WTC11 (cell line): ENCODE measurements at places on chromosomes 6 and 20. TPM values are rescaled to one million over a fixed set of nuclear protein-coding genes. Genes with fewer than 3 reads are reported as not detected.

Gene SLC17A3
- total RNA-seq = not detected in 3 replicates

Gene OR2H1
- not detected in 3 replicates for total RNA-seq

Gene STX16
- 89.1 to 116 TPM (median 113 TPM) in 3 replicates for total RNA-seq

DNA sequence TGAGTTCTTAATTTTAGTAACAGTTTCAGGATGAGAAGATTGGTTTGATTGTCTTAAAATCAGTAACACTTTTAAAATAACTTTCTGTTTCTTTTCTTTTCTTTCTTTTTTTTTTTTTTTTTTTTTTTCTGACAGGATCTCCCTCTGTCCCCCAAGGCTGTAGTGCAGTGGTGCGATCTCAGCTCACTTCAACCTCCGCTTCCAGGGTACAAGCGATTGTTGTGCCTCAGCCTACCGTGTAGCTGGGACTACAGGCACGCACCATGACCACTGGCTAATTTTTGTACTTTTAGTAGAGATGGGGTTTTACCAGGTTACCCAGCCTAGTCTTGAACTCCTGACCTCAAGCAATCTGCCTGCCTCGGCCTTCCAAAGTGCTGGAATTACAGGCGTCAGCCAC is 33.7 kb upstream of the KCNQ5 start:
- no peak for DNase-seq

- no peak for DNase-seq
Measured at GRCh38 chr20:11754451-11754850, 163.2 kb upstream of the BTBD3 start.

DNA sequence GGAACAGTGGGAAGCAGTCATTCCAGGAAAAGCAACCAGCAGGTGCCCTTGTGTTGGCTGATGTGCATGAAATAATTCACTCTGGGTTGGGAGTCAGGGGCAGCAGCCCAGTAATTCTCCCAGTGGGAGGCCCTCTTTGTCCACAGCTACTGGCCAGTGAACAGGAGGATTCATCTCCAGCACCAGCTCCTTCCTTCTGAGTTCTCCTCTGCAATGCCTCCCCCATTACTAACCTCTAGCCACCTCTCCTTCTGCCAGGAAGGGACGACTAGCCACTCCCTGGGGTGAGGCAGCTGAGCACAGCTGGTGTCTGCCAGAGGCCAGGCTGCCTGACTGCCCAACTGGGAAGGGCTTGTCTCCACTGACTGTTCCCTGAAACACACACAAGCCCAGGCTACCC is 12.5 kb upstream of the R3HDML start:
- no peak for DNase-seq

DNA sequence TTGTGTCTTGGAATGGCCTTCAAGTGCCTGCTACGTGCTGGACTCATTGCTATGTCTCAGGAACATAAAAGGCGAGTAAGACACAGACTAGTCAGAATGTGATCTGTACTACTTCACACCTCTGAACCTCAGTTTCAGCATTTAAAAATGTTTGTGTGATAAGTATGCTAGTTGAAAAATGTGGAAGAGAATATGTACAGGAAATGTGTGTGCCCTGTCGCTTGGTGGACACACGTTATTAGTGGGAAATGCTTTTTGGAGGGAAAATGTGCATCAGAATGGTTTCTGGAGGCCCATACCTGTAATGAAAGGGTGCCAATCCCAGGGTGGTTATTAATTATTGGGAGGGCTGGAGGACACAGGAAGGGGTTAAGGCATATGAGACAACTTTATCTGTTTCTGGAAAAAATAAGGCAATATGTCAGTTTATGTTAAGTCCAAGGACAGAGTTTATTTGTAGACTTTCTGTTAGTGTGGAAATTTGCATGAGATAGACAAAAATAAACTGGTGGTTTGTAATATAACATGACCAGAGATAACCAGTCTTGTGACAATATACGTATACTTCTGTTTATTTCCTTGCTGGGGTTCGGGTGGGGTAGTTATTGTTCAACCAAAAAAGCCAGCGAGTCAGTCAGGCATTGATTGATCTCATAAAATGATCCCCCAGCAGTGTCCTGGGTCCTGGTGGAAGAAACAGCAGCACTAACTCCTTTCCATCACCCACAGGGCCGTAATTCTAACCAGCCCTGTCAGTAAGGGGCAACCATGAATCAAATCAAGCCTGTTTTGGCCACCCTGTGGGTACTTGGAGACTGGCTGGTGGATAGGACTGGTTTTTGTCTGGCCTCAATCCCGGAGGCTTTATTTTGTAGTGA is 117.9 kb downstream of the JARID2 start:
- DNase-seq = no peak
